ENCODE measurements at places on chromosomes 7 and 10. TPM values are rescaled to one million over a fixed set of nuclear protein-coding genes. Genes with fewer than 3 reads are reported as not detected.
A peak's percentile ranks its signal among the peaks of the same experiment; 100 is the strongest.

The SSC4D gene
- 0.88 TPM for total RNA-seq

The TAS2R41 gene
- total RNA-seq, result not detected

The RSBN1L gene
- total RNA-seq, result 13.3 TPM

The ITIH2 gene
- not detected for total RNA-seq

The CASP7 gene
- total RNA-seq, result 22.7 TPM

The TWNK gene
- total RNA-seq, result 5.1 TPM

GRCh38 chr10:95266674-95267095, 24.1 kb downstream of the PDLIM1 start:
- peak; percentile 50 for DNase-seq

DNA sequence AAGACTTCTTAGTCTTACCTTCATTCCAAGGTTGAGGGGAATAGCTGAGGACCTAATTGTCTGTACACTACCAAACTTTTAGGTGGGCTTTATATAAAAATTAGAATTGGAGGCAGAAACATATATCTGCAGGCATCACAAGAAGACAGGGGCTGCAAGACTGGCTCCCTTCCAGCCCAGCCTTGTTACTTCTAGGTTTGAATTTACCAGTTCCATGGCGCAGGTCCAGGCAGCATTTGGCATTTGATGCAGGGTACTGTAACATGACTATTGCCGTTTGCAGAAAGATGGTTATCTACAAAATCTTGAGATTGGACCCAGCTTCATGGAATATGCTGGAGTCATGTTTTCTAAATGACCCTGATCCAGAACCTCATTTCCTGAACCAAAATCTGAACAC, 105.4 kb upstream of the RHOBTB1 start:
- no peak for DNase-seq

- DNase-seq, result no peak
These were observed 146.6 kb downstream of the LCOR start for GRCh38 chr10:96978621-96979154.

DNA sequence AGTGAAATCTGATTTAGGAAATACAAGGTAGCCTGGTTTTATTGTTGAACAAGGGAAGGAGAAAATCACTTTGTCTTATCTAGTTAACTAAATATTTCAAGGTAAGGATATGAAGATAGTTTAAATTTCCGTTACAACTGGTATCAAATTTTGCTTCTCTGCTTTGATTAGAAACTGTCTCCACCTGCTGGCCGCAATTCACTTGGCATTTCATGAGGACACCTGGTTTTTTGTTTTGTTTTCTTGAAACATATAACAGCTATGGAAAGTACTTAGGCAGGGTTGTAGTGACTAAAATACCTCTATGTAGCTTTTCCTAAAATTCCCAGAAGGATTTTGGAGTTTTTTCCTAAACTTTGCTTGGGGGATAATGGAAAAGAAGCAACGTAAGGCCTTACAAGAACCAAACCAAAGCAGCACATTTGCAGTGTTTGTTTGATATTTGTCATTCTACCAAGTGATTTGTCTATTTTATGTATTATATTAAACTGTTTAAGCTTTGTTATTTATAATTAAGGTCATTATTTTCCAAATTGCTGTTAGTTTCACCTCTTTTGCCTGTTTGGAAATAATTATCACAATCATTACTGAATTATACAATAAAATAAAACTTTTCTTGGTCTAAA, 73.6 kb downstream of the AHCYL2 start:
- DNase-seq, result peak; percentile 63

DNA sequence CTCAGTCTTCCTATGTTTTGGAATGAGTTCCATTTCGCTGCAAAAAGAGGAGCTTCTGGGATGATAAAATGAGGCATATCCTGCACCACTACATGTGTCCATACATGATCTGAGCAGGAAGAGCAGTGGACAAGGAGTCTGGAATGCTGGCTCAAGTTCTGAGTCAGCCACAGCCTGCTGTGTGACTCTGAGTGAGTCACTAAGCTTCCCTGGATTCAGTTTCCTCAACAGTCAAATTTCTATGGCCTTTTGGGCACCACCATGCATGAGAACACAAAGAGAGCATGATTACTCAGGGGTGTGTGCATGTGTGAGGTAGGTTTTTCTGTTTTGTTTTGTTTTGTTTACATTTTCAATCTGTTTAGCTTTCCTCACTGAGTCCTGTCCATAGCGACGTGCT, 254.6 kb downstream of the ANKRD30A start:
- DNase-seq, result peak; percentile 1

Data from myocyte (in vitro differentiated cells).